ENCODE measurements at places on chromosomes 6 and 20.
A peak's percentile ranks its signal among the peaks of the same experiment; 100 is the strongest.

DNA sequence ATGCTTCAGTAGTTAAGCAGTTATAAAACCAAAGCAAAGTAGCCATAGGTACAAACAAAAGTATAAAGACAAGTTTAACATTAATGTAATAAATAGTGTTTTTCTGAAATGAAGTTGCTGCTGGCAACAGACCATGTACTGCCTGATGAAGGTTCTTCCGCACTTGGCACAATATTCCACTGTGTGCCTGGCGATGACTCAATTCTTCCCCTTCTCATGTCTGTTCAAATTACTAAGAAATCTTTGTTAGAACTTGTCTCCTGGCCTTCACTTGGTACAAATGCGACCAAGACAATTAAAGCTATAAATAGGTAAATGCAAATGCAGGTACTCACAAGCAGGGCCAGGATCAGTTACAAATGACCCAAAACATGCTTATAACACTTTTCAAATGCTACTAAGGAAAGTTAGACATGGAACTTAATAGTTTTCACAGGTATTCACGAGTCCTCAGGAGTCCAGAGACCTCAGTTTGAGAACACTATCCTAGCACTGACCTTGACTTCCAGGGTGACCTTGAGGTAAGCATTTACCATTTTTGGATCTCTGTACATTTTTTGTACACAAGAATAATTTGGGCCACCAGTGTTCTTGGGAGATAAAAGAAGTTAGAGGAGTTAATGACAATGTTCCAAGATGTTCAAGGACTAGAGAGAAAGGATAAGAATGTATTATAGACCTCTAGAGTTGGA is 8.1 kb upstream of the DDR1 start:
- DNase-seq: no peak

GRCh38 chr6:38194589-38194988 is 375.1 kb downstream of the ZFAND3 start:
- no peak for DNase-seq

GRCh38 chr20:9402141-9402540 is 112.2 kb upstream of the LAMP5 start:
- no peak for DNase-seq

DNA sequence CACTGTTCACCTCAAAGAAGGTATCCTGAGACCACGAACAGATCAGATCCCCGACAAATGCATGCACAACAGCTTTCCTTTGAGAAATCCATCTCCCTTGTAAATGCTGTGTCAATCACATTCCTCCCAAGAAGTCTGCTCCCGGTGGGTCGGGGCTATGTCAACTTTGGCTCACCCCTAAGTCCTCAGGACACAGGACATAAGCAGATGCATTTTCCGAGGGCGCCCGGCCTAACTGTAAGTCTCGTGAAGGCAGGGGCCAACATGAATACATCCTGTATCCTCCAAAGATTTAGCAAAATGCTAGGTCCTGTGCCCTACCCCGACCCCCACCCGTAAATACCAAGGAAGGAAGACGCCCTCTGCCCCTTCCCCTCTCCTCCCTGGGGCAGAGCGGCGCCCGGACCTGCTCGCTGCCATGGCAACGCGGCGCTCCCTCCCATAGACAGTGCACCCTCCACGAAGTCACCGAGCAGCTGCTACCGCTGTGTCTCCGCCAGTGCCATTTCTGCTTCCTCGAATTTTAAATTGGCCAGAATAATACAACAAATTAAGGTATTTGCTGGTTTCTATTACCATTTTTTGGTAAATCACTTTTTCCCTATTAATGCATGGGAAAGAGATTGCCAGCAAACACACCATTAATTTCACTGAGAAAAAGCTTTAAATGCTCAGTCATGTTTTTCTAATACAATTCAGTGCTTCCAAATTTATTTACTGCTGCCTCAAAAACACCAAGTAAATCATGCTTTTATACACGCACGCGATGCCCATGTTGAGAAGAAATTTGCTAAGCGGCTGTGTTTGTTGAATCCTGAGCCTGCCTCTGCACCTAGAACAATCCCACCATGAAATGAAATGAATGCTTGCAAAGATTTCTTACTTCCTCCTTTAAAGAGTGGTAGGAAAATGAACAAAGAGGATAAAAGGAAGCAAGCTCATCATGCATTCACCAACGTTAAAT is 100.6 kb downstream of the PCSK2 start:
- DNase-seq: no peak

DNA sequence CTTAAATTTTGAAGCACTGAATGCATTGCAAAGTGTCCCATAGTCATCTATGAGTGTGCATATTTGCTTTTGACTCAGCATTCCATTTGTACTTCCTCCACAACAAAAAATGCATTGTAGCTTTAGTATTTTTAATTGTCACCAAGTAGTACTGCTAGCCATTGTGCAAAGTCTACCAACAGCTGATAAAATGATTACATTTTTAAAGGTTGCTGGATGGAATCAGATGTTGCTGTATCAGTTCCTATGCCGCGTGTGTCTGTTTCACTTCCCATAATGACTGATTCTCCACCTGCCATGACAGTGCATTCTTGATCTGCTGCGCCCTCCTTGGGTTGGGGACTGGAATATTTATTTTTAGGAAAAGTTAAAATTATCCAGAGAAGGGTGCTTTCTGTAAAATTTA is 41.2 kb downstream of the SLX4IP start:
- DNase-seq: no peak

- DNase-seq: no peak
These were observed 215.5 kb downstream of the ANKRD60 start for GRCh38 chr20:58012731-58013510.

DNA sequence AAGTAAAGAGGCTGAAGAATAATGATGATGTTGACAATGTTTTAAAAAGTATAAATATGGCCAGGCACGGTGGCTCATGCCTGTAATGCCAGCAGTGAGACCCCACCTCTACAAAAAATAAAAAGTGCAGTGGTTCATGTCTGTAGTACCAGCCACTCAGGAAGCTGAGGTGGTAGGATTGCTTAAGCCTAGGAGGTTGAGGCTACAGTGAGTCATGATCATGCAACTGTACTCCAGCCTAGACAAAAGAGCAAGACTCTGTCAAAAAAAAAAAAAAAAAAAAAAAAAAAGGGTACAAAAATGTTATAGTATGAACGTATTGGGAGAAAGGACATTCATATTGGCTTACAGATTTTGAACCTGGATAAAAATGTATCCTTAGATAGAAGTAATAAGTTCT is 543.1 kb upstream of the IRAK1BP1 start:
- DNase-seq: no peak

DNA sequence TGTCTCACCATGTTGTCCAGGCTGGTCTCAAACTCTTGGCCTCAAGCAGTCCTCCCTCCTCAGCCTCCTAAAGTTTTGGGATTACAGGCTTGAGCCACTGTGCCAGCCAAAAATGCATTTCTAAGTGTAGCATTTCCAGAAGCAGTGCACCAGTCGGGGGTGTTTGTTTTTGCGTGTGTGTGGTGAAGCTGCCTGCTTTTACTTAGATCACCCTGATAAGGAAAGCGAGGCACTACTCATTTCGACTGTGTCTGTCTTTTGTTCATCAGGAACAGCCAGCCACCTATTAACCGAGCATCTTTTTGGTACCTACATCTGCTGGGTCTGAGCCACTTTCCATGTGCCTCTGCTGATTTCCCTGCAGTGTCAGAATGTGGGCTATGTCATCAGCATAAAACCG is 18.7 kb downstream of the SIRT5 start:
- DNase-seq: no peak

- DNase-seq: no peak
These were observed 83.4 kb upstream of the FABP7 start for GRCh38 chr6:122696079-122696478.

- DNase-seq: peak; percentile 73
These were observed 5.1 kb upstream of the TCEA2 start for GRCh38 chr20:64057628-64058498.

- no peak for DNase-seq
These were observed 157.6 kb downstream of the HIVEP2 start for GRCh38 chr6:142787422-142787821.

Measured in activated B cell treated with CpG ODN at 0.5 μM for 24 hours (primary cell).